Colonic mucosa (tissue), 4 donors: ENCODE measurements at places on chromosomes 5 and 9. TPM values are rescaled to one million over a fixed set of nuclear protein-coding genes. Genes with fewer than 3 reads are reported as not detected.

The HEMGN gene
- total RNA-seq: 0.22 TPM

The TMC1 gene
- 0.42 TPM for total RNA-seq

The TMEFF1 gene
- 0.27 TPM for total RNA-seq

The DOCK2 gene
- 4.8 TPM for total RNA-seq

The OR1L4 gene
- total RNA-seq: not detected

DNA sequence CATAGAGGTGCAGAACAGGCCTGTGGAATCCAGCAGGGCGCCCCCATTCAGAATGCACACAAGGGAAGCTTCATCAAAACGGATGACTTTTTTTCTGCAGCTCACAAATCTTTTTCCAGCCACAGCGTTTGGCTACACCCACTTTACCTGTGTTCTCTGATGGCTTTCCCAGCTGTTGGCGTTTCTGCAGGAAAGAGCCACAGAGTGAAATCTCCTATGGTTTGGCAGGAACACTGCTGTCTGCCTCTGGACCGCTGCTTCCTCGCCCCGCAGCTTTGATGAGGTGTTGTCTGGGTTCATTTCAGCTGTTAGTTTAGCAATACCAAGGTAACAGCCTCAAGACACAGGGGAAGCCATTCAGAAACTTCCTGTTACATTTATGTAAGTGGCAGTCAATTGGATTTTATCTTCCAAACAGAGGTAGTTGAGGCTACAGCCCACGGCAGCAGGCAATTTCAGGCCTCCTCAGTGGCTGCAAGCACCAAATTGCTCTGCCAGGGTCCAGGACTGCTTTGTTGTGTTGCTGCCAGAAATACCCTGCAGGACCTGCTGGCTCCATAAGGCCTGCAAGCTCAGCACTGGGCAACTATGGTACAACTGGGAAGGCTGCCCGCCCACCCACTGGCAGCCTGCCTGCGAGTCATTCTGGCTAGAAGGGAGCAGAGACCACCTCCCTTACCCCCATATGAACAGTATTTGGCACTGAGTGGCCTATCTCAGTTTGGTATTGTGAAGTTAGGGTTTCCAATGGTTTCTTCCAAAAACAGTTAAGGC, 96.7 kb downstream of the MVB12B start:
- no peaks in the 10 kb centered on the region for H3K27me3 ChIP-seq
- H3K4me1 ChIP-seq: no peaks in the 10 kb centered on the region
- H3K4me3 ChIP-seq: no peak overlapping the region
- no peak for DNase-seq

GRCh38 chr5:111741278-111741677, 15.7 kb downstream of the NREP start:
- DNase-seq: no peak
- H3K4me3 ChIP-seq: no peak overlapping the region
- peaks cover 4% of the 10 kb centered on the region for H3K4me1 ChIP-seq
- H3K36me3 ChIP-seq: no peaks in the 10 kb centered on the region
- H3K27ac ChIP-seq: no peak overlapping the region

DNA sequence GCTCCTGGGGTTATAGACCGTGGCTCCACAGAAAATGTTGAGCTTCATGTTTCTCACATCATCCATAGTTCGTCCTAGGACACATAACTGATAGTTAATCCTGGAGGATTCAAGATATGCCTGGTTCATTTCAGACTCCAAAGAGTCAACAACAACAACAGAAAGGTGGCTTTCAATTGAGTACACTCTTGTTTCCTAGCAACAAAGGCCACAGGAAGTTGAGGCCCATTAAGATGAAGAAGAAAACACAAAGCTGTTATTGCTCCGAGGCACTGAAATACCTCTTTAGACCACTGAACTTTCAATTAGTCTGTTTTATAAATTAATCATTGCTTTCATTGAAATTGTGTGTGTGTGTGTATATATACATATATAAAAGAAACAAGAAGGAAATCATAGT, 154.5 kb downstream of the YIPF5 start:
- no peaks in the 10 kb centered on the region for H3K4me1 ChIP-seq
- no peaks in the 10 kb centered on the region for H3K27me3 ChIP-seq
- H3K36me3 ChIP-seq: no peaks in the 10 kb centered on the region

GRCh38 chr5:140101179-140101578, 12.7 kb upstream of the PURA start:
- no peaks in the 10 kb centered on the region for H3K27me3 ChIP-seq
- no peak for DNase-seq
- H3K4me3 ChIP-seq: no peak overlapping the region
- H3K27ac ChIP-seq: no peak overlapping the region
- H3K4me1 ChIP-seq: no peaks in the 10 kb centered on the region
